ENCODE measurements at places on chromosomes 2 and 18.

DNA sequence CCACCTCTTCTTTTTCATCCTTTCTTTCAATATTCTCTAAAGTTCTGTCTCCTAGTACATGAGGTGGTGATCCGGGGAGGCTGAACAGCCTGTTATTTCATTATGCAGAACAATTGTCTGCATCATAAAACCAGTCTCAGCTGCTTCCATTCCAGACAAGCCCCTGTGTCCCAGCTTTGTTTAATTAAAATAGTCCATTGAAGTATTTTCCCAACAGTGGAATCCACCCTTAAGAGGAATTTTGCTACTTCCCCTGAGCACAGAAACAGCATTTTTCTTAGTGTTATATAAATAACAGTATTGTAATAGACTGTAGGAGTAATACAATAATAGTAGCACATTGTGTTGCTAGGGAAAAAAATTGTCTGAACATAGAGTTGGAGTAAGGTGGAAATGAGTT lies 395.4 kb upstream of the TCF4 start:
- DNase-seq: no peak

- DNase-seq: no peak
Measured at GRCh38 chr2:72082021-72082601, 65.6 kb downstream of the CYP26B1 start.

DNA sequence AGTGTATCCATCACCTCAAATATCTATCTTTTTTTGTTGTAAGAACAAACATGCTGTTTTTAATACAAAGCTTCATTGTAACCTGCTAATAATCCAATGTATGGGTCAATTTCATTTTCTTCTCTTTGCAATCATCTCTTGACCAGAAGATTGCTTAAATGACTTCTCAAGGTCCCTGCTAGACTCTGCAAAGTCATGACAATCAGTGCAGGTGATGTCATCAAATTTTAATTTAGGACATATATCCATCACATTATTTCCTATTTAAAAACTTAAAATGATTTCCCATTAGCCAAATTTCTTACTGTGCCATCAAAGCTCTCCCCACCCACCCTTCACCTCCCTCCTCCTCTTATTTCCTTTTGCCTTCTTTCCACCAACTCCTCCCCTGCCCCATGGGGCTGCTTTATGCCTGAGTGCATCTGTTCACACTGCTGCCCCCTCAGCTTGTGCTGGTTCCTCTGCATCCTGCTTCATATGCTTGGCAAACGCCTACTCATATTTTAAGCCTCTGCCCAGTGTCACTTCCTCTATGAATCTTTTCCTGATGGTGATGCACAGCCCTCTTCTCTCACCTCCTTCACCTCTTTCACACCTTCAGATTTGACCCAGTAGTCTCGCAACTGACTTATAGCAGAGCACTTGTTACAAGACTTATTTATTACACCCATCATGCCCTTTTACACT lies 20.3 kb downstream of the PLEK start:
- no peak for DNase-seq

GRCh38 chr2:112897624-112897978 lies 13.4 kb upstream of the IL37 start:
- no peak for DNase-seq

- DNase-seq: no peak
Measured at GRCh38 chr2:73112026-73112912, 479 bp downstream of the RAB11FIP5 start.

DNA sequence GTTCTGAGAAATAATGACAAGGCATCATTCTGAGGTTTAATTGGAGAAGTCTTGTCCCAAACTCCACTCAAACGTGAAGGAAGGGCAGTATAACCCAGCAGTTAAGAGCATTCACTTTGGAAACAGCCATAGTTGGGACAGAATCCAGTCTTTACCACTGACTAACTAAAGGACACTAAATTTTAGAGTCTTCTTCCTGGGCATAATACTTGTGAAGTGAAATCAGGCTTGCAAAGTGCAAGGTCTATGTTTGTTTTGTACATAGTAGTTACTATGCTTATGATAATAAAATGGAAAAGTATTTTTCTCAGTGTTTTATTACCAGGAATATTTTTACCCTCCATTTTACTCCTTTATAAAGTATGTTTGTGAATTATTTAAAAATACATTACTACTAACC lies 748.2 kb upstream of the ID2 start:
- no peak for DNase-seq

- no peak for DNase-seq
Measured at GRCh38 chr18:48927286-48928080, 23.3 kb downstream of the SMAD7 start.

- DNase-seq: no peak
Measured at GRCh38 chr2:109396202-109397180, 217.3 kb downstream of the SEPTIN10 start.

DNA sequence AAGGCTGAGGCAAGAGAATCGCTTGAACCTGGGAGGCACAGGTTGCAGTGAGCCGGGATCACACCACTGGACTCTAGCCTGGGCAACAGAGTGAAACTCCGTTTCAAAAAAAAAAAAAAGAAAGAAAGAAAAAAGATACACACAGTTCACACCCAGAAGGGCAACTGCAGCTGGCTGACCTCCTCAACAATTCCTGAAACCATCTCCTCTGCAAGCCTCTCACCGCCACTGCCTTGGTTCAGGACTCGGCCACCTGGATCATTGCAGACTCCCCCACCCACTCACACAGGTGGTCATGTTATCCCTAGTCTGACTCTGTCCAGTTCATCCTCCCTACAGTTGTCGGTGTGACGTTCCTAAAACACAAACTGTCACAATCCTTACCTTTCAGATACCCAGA lies 2.2 kb downstream of the CYS1 start:
- DNase-seq: no peak
